Activated CD4-positive, CD25-positive, alpha-beta regulatory T cell treated with anti-CD3 and anti-CD28 coated beads, Interleukin-2, amount 50 U/mL, for 72 hours (primary cell): ENCODE measurements at places on chromosomes 12 and 14.

DNA sequence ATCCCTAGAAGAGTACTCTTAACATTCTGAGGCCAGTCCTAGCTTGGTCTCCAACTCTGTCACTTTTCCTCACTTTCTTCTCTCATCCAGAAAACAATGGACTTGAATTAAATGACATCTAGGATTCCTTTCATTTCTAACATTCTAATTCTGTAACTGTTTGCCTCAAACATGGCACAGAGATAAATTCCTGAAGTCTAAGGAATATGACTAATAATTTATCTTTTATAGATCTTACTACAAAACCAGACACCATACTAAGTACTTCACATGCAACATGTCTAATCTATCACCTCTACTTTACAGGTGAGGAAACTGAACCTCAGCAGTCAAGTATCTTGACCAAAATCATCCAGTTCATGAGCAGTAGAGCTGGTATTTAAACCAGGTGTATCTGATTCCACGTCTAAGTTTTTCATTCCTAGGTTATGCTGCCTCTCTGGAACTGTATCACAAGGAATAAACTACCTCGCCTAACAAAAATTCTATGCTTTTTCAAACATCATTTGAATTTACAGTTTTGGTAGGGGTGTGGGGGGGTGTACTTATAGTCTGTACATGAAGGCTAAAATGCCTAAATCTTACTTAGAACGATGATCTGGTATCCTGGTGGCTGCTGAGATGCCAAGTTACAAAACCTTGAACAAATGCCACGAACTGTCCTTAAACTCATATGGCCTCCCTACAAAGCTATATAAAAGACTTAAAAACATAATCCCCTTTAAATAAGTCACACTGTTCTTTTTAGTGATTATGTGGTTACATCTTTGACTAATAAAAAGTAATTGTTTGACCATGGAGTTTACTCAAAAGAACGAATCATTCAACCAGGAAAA, 41.6 kb downstream of the ATXN2 start:
- no peak for DNase-seq

- DNase-seq, result no peak
These were observed 32.6 kb upstream of the PNMA1 start for GRCh38 chr14:73746520-73747378.

DNA sequence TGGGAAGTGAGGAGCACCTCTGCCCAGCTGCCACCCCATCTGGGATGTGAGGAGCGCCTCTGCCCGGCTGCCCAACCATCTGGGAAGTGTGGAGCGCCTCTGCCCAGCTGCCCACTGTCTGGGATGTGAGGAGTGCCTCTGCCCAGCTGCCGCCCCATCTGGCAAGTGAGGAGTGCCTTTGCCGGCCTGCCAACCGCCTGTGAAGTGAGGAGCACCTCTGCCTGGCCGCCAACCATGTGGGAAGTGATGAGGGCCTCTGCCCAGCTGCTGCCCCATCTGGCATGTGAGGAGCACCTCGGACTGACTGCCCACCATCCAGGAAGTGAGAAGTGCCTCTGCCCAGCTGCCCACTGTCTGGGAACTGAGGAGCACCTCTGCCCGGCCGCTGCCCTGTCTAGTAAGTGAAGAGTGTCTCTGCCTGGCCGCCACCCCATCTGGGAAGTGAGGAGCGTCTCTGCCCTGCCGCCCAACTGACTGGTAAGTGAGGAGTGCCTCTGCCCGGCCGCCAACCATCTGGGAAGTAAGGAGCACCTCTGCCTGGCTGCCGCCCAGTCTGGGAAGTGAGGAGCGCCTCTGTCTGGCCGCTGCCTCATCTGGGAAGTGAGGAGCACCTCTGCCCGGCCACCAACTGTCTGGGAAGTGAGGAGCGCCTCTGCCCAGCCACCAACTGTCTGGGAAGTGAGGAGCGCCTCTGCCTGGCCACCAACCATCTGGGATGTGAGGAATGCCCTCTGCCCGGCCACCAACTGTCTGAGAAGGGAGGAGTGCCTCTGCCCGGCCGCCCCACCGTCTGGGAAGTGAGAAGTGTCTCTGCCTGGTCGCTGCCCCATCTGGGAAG, 22.6 kb downstream of the FAR2 start:
- DNase-seq, result no peak

- DNase-seq, result no peak
These were observed 398.0 kb upstream of the FAR2 start for GRCh38 chr12:28750946-28751685.

DNA sequence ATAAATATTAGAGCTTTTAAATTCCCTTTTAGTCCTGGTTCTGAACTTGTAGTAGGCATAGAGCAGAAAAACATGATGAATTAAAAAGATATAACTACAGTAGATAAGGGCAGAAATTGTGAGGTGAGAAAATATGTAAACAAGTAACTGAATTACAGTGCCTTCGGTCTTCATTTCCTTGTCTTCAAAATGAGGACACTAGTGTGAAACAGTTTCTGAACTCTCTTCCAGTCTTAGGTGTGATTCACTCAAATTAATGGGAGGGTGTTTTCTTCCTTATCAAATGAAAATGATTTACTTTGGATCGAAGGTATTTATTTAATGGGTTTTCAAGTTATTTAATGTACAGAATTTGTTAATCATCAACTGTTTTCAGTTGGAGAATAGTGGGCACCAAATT, 1.5 kb downstream of the FGD4 start:
- DNase-seq, result no peak

GRCh38 chr12:78560633-78561032, 303.9 kb upstream of the SYT1 start:
- no peak for DNase-seq
